ENCODE measurements at places on chromosomes 3 and 15.

GRCh38 chr15:69185706-69186105 is 25.3 kb downstream of the GLCE start:
- no peak for DNase-seq

- DNase-seq: no peak
Observed at GRCh38 chr3:31159331-31160039, 265.0 kb upstream of the GADL1 start.

DNA sequence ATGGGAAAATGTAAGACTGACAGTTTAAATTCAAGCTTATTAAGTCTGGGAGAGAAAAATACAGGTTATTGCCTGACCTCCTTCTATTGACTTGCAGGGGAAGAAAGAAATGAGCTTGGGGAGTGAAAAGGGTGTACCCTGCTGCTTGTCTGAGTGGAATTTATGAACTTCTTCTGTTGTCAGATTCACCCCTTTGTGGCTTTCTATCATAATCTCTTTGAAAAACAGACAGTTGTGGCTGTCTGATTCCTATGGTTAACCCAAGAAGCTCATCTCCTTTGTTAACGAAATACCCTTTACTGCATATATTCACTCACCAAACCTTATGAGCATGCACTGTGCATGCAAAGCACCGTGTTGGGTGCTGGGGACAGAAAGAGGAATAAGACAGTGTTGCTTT is 22.5 kb downstream of the GPD1L start:
- no peak for DNase-seq

DNA sequence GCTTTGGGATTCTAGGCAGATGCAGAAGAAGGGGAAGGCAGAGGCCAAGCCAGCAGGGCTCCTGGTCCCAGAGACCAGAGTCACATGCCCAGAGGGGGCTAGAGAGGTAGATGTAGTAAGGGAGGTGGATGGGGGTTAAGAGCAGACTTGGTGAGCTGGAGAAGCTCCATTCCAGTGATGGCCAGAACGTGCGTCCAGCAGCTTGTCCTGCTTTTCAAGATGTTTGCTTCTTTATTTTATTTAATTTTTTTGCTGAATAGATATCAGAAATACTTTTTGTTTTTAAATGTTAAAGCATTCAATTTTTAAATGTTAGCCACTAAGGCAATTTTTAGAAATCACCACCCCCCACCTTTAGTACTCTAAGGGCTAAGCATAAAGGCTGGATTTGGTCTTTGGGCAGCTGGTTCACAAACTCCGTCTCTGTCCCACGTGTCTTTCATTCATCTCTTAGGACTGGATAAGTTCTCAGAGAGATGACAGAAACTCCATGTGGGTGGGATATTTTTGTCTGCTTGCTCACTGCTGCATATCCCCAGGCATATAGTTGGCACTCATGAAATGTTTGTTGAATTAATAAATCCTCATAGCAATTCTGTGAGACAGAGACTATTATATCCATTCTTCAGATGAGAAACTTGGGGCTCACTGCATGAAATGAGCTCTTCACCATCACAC is 6.7 kb downstream of the COLQ start:
- no peak for DNase-seq

DNA sequence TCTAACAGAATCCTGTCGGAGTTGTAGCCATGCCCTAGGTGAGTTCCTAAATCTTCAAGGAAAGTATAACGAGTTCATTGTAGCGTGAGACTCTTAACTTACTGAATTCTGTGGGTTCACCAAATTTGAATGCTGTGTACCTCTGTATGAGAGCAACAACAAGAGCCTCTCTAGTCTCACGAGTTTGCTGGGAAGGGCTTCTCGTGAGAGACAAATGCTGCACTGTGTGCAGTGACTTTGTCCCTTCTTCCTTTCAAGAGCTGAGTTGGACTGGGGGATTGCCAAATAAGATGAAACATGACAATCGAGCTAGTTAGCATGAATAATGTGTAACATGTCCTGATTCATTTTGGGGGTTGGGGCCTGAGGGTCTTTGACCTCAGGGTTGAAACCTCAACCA is 32.2 kb downstream of the KAT2B start:
- no peak for DNase-seq

DNA sequence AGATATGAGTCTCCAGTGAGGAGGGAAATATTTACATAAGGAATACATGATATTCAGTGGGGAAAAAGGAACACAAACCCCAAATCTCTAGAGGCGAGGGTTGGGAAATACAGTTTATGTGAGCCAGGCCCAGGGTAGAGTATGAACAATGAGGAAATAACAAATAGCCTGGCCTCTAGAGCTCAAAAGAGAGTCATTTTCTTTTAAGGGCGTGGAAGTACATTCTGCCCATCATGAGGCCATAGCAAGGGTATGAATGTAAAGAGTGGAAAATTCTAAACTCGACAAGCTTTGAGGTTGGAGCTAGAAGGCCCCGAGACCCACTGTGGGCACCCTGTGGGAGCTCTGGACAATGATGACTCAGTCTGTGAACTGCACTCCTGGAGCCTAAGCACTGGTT is 27.8 kb upstream of the IGF2BP2 start:
- no peak for DNase-seq
